ENCODE measurements at places on chromosomes 12 and 14.

DNA sequence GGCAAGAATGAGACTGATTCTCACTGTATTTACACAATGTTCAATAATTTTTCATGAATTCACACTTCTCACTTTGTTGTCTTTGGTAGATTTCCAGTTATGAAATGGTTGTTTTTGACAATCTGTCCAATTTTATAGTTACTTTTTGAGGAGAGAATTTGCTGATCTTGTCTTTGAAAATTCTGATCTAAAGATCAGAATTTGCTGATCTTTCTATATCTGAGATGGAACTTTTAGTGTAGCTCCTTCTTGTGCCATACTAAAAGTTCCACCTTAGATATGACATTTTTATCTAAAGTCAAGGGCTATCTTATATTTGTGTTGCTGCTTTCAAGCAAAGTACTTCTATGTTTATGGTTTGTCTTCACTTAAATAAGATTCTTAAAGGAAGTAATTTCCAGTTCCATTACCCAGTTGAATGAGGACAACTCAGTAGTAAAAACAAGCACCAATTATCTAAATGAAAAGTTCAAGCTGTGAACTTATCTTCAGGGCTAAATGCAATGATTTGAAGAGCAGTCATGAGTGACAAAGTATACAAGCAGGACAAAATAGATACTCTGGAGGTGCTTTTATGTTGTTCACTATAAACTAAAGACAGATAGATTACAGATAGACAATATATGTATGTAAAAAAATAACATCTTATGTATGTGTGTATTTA, 76.4 kb upstream of the FOXG1 start:
- no peaks in the 10 kb centered on the region for H3K27me3 ChIP-seq
- H3K36me3 ChIP-seq: no peaks in the 10 kb centered on the region
- H3K4me1 ChIP-seq: no peaks in the 10 kb centered on the region
- no peak overlapping the region for H3K4me3 ChIP-seq

GRCh38 chr12:69108037-69108436, 131.3 kb upstream of the CPSF6 start:
- no peak overlapping the region for H3K27ac ChIP-seq
- peaks cover 15% of the 10 kb centered on the region for H3K4me1 ChIP-seq
- no peak for DNase-seq

GRCh38 chr12:131855521-131856142, 27.4 kb downstream of the MMP17 start:
- no peak overlapping the region for H3K4me3 ChIP-seq
- H3K27me3 ChIP-seq: no peaks in the 10 kb centered on the region
- no peak for DNase-seq
- H3K27ac ChIP-seq: no peak overlapping the region
- no peaks in the 10 kb centered on the region for H3K4me1 ChIP-seq
- H3K36me3 ChIP-seq: no peaks in the 10 kb centered on the region

DNA sequence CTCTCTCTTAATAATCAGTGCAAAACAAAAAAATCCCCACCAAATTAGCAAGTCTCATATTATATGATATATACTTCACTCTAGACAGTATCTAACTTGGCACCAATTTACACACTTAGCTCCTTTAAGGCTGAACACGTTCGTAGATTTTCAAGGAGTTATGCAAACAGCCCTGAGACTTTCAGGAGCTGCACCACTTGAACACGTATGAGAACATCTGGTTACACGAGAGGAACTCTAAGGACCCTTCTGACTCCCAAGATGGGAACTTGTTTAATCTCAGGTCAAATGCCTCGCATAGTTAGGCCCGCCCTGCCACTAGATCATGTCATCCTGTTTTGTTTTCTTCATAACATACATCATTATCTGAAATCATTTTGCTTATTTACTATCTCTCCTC, 10.0 kb downstream of the SPRING1 start:
- H3K27ac ChIP-seq: no peak overlapping the region
- H3K27me3 ChIP-seq: no peaks in the 10 kb centered on the region
- no peak for DNase-seq
- H3K4me1 ChIP-seq: no peaks in the 10 kb centered on the region

GRCh38 chr12:71871116-71871515, 31.6 kb downstream of the TBC1D15 start:
- no peak overlapping the region for H3K4me3 ChIP-seq
- no peaks in the 10 kb centered on the region for H3K27me3 ChIP-seq
- H3K27ac ChIP-seq: no peak overlapping the region

DNA sequence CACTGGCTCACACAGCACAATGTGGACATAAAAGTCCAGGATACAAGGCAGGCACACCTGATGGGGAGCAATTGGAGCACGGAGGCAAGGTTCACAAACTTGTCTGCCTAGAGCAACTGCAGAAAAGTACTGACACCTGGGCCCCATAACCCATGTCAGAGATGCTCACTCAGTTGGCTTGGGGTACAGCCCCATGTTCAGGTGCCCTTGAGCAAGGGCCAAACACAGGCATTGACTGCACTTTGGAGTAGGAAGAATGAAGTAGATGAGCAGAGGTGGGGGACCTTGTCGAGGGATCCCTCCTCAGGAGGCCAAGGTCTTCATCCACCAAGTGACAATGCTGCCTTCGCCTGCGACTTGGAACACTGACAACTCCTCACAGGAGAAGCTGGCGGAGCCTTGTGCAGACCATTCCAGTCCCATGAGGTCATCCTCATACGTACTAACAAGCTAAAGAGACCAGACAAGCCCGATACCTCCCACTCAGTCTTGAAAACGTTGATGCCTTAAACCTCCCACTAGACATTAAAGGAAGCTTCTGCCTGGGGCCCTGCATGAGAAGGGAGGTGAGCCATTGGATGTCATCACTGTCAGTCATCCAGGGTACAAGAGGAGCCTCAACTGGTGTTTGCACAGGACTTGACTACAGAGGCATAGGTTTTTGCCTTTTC, 42.5 kb upstream of the C14orf180 start:
- no peaks in the 10 kb centered on the region for H3K27me3 ChIP-seq
- H3K27ac ChIP-seq: no peak overlapping the region
- DNase-seq: no peak

DNA sequence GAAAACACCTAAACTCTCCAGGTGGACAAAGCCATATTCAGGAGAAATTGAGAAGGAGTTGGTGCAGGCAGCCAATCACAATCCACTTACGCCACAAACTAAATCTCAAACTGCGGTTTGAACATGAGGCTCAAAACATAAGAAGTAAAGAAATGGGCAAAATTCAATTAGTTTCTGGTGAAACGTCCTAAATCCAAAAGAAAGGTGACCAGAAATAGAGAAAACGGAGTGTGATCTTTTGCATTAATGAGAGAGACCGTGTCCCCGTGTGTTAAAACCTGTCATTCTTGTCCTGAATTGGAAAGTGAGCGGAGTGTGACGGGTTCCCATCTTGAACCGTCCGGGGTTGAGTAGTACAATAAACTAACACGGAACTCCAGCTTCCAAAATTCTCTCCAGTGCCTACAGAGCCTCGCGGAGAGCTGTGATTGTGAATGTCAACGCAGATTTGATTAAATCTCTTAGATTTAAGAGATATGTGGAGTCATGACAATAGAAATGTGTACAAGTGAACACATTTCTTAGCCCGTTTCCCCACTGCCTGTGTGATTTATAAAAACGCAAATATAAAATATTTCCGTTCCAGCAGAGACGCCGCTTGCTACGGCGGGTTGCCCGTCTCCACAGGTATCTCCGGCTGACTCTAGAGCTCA, 595 bp upstream of the METAP2 start:
- peak overlapping the region; percentile 96 for H3K4me3 ChIP-seq
- no peaks in the 10 kb centered on the region for H3K27me3 ChIP-seq
- H3K36me3 ChIP-seq: peaks cover 16% of the 10 kb centered on the region
- H3K27ac ChIP-seq: peak overlapping the region; percentile 88
- peaks cover 38% of the 10 kb centered on the region for H3K4me1 ChIP-seq

- H3K4me3 ChIP-seq: no peak overlapping the region
- DNase-seq: no peak
- no peaks in the 10 kb centered on the region for H3K27me3 ChIP-seq
- H3K36me3 ChIP-seq: peaks cover 61% of the 10 kb centered on the region
- peak overlapping the region; percentile 41 for H3K27ac ChIP-seq
- H3K4me1 ChIP-seq: peaks cover 8% of the 10 kb centered on the region
These were observed 24.2 kb downstream of the HIP1R start for GRCh38 chr12:122859303-122860039.

DNA sequence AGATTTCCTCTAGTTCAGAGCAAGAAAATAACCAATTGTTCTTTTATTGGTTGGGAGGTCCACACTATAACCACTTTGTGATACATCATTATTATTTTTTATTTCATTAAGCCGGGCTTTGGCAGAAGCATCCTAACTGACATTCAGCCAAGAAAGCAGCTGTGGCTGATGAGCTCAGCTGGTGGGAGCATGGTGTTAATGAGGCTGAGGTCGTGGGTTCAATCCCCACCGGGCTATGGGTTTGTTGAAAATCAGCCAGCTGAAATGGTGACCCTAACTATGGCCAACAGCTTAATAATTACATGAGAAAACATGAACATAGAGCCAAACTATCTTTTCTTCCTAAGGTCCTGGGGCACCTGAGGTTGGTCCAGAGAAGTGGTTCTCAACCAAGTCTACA, 378.2 kb downstream of the GLT1D1 start:
- no peak overlapping the region for H3K4me3 ChIP-seq
- H3K36me3 ChIP-seq: no peaks in the 10 kb centered on the region
- H3K4me1 ChIP-seq: no peaks in the 10 kb centered on the region
- DNase-seq: no peak
- no peaks in the 10 kb centered on the region for H3K27me3 ChIP-seq

- H3K36me3 ChIP-seq: no peaks in the 10 kb centered on the region
- H3K4me3 ChIP-seq: no peak overlapping the region
- H3K27ac ChIP-seq: no peak overlapping the region
- no peak for DNase-seq
- no peaks in the 10 kb centered on the region for H3K4me1 ChIP-seq
These were observed 282.3 kb upstream of the PRICKLE1 start for GRCh38 chr12:42871816-42872215.

GRCh38 chr14:104277416-104278213, 139.2 kb downstream of the KIF26A start:
- H3K4me1 ChIP-seq: no peaks in the 10 kb centered on the region
- no peak overlapping the region for H3K4me3 ChIP-seq
- H3K36me3 ChIP-seq: no peaks in the 10 kb centered on the region

- DNase-seq: no peak
- no peak overlapping the region for H3K27ac ChIP-seq
- H3K36me3 ChIP-seq: no peaks in the 10 kb centered on the region
- no peaks in the 10 kb centered on the region for H3K4me1 ChIP-seq
- H3K4me3 ChIP-seq: no peak overlapping the region
These were observed 207.3 kb downstream of the SSPN start for GRCh38 chr12:26402648-26403047.

- H3K27me3 ChIP-seq: no peaks in the 10 kb centered on the region
- no peak for DNase-seq
- H3K36me3 ChIP-seq: no peaks in the 10 kb centered on the region
- H3K27ac ChIP-seq: no peak overlapping the region
These were observed 76.5 kb downstream of the TRMT5 start for GRCh38 chr14:60904381-60904780.

- no peaks in the 10 kb centered on the region for H3K27me3 ChIP-seq
- no peak overlapping the region for H3K4me3 ChIP-seq
- peaks cover 17% of the 10 kb centered on the region for H3K4me1 ChIP-seq
- H3K27ac ChIP-seq: no peak overlapping the region
These were observed 100.7 kb downstream of the DUSP6 start for GRCh38 chr12:89251342-89252271.

GRCh38 chr14:94935706-94936300, 165.9 kb upstream of the GSC start:
- H3K36me3 ChIP-seq: no peaks in the 10 kb centered on the region
- H3K27ac ChIP-seq: no peak overlapping the region
- peaks cover 3% of the 10 kb centered on the region for H3K4me1 ChIP-seq

DNA sequence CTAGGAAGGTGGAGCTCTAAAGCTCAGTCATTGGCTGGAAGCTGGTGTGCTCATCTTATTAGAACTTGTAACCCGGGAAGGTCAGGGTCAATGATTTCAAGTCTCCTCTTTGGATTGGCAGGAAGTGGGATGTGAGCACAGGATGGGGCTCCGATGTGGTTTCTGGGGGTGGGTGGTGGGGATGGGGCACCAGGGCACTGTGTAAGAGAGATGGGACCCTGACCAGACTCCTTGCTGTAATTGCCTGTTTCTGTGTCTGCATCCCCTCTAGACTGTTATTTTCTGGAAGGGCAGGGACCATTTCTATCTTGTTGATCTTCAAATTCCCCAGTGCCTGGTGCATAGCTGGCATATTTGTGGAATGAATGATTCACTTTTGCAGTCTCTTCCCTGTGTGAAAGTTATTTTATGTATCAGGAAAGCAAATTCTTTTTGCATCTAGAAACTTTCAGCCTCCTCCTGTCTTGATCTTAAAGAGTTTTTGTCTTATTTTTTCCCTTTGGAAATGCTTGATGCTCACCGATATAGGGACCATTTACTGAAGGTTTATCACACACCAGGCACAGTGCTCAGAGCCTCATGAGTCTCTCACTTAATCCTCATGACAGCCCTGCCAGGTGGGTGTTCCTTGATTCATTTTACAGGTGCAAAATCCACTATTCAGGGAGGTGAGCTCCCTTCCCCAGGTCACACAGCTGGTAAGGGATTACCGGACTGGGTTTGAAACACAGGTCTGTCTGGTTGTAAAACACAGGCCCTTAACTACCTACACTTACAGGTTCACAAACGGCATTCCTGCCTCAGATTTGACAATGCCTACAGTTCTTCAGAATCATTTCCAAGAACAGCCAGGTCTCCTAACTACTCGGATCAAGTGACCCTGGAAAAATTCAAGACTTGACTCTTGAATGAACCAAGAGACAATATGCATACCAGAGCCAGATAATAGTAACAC, 86.9 kb upstream of the IGF1 start:
- H3K27me3 ChIP-seq: no peaks in the 10 kb centered on the region
- H3K4me1 ChIP-seq: no peaks in the 10 kb centered on the region
- no peak for DNase-seq

GRCh38 chr12:117046011-117046369, 53.2 kb downstream of the TESC start:
- H3K4me1 ChIP-seq: peaks cover 15% of the 10 kb centered on the region
- H3K27me3 ChIP-seq: no peaks in the 10 kb centered on the region
- H3K27ac ChIP-seq: no peak overlapping the region

DNA sequence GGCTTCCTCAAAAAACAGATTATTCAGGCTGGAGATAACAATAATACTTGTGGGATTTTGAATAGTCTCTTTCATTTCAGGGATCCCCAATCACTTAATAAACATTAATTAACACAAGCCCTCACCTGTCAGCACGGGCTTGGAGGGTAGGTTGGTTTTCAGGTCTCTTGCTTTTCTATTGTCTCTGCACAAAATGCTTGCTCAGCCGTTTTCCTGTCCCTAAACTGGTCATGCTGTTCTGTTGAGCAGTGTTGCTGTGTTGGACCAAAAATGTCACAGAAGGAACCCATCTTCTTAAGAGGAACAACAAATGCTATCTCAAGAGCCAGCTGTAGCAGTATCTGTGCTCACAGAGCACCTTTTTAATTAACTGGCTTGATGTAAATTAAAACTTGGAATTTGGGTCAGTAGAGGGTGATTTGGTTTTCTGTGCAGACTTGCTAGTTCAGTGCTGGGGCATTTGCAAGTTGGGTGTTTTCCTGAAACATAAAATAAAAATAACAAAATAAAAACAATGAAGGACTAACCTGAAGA, 231.8 kb upstream of the CRY1 start:
- peaks cover 4% of the 10 kb centered on the region for H3K27me3 ChIP-seq
- H3K4me1 ChIP-seq: no peaks in the 10 kb centered on the region
- DNase-seq: no peak
- H3K27ac ChIP-seq: no peak overlapping the region
- no peak overlapping the region for H3K4me3 ChIP-seq

All from thoracic aorta (tissue), 2 donors.